T-helper 1 cell (primary cell): ENCODE measurements at places on chromosomes 7 and 10.

DNA sequence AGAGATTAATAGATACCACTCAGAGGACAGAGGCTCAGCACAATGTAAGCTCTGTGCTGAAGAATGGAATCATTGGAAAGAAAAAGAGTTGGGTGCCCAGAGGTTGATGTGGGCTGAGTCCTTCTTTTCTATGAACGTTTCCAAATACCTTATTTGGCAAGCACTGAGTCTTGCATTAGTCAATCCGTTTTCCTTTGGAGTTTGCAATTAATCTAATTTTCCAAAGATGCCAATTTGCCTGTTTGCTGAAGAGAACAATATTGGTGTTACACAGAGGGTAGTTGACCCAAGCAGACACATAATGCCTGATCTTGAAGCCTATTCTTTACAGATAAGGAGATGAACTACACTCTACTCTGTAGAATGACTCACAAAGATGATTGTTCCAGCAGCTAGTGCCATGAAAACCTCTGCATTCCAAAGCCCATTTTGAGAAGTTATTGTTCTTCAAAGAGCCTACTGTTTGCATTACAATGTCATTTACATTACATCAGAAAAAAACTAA is 55.4 kb upstream of the MET start:
- no peak for DNase-seq

GRCh38 chr7:77455321-77455720 is 39.2 kb upstream of the GSAP start:
- no peak for DNase-seq

- no peak for DNase-seq
These were observed 30.4 kb downstream of the GET4 start for GRCh38 chr7:906776-907157.

- no peak for DNase-seq
These were observed 228.8 kb downstream of the BMPER start for GRCh38 chr7:34133983-34134782.

DNA sequence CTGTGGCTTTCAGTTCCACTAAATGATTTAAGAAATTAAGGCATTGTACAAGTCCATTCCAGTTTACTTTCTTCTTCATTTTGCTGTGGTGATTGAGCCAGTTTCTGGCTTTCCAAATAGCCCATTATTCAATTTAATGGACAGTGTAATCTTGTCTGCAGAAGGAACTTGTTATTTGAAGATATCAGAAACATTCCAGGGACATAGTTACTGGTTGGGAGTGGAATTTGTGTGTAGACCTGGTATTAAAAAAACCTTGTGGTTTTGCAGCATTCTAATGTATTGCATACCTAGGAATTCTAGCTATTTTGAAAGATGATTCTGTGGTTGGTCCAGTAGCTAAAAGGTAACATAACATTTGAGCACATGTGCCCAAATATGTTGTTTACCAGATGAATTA is 72.2 kb downstream of the MCU start:
- DNase-seq = no peak

GRCh38 chr7:23472956-23473843 is 2.9 kb upstream of the IGF2BP3 start:
- DNase-seq = no peak

GRCh38 chr10:62819141-62819920 is 3.2 kb upstream of the EGR2 start:
- DNase-seq = no peak

DNA sequence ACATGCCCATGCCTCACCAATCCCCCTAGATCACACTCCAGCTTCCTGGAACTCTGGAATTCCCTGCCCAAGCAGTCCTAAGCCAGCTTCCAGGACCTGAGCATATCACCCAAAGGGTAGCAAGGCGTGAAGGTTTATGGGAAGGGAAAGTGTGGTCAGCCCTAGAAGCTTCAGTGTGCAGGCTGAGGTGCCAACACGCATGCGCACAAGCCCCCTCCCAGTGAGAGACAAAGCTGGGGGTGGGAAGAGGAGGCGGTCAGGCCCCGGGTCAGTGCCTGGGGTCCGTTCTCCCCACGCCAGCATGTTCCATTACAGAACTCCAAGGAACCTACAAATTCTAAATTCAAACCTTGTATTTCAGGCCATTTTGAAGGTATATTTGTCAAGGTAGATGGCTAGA is 103.6 kb upstream of the C7orf33 start:
- DNase-seq = no peak

- no peak for DNase-seq
These were observed 821 bp upstream of the JAZF1 start for GRCh38 chr7:28181416-28181815.

GRCh38 chr7:159020987-159021386 is 123.7 kb downstream of the VIPR2 start:
- no peak for DNase-seq

- no peak for DNase-seq
These were observed 325.0 kb downstream of the PLXNA4 start for GRCh38 chr7:132251327-132251659.

DNA sequence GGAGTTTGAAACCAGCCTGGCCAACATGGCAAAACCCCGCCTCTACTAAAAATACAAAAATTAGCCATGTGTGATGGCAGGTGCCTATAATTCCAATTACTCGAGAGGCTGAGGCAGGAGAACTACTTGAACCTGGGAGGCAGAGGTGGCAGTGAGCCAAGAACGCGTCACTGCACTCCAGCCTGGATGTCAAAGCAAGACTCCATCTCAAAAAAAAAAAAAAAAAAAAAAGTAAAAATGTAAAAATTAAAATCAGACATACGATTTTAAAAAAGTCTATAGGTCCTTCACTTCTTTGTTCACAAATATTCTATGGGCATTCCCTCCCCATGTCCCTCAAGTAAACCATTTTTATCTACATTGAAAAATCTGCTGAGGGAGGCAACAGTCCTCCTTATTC is 34.9 kb upstream of the TLL2 start:
- DNase-seq = no peak

DNA sequence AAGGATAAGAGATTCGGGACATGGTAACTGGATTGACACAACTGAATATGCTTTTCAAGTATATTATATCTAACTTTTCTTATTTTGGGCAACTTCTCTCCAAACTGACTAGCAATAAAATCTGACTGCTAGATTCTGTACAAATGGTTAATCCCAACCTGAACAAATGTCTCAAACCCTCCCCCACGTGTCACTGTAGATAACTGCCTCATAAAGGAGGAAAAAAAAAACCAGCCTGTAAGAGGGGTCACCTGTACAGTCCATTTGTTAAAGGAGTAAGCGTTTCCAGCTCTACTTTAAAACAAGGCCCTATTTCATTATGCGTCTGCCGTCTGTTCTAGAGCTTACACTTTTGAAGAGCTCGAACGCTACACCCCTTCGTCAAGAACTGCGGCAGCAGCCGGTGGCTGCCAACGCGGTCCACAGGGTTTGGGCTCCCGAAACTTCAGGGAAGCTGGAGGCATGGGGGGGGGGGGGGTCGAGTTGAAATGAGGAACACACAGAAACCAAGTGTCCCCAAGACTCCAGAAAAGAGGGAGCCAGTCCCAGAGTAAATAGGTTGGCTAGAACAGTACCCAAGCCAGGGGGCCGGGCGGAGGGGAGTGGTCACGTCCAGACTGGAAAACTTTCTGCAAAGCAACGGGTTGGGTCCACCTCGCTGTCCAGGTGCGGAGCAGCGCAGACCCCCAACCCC is 492 bp downstream of the COG5 start:
- no peak for DNase-seq

DNA sequence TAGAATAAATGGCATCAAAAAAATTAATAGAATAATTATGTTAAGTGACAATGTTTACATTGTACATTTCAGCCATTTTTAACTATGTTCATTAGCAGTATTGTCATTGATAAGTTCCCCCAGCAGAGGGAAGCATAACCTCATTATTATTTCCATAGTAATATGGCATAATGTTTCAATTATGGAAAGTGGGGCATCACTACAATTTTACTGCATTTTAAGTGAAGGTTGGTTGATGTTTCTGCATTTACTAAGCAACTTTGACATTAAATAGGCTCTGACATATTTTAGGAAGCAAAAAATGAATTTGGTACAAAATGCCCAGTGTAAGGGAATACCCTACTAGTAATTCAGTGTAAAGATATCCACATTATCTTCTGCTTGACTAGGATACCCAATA is 218.3 kb downstream of the SEMA3A start:
- DNase-seq = peak; percentile 4

DNA sequence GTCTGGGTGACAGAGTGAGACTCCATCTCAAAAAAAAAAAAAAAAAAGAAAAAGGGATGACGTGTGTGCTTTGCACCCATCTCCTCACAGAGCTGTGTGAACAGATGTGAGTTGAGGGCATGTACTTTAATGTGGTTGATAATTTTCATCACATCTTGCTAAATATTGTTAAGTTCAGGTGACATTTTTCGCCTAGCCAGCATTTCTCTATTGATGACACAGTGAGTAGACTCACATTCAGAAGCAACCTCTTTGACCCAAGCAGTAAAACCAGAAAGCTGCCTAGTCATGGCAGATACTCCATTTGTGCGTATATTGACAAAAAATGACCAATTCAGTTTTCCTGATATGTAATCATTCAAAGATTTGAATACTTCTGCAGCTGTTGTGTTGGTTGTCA is 126.0 kb downstream of the ATRNL1 start:
- no peak for DNase-seq

DNA sequence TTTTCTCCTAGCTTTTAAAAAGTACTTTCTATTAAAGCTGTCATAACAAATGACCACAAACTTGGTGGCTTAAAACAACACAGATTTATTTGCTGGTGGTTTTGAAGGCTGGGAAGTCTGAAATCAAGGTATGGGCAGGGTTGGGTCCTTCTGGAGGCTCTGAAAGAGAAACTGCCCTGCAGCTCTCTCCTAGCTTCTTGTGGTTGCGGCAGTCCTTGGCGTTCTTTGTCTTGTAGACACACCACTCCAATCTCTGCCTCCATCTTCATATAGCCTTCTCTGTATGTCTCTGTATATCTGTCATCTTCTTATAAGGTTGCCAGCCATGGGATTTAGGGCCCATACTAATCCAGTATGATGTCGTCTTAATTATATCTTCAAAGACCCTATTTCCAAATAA is 79.4 kb upstream of the PRR15 start:
- no peak for DNase-seq

DNA sequence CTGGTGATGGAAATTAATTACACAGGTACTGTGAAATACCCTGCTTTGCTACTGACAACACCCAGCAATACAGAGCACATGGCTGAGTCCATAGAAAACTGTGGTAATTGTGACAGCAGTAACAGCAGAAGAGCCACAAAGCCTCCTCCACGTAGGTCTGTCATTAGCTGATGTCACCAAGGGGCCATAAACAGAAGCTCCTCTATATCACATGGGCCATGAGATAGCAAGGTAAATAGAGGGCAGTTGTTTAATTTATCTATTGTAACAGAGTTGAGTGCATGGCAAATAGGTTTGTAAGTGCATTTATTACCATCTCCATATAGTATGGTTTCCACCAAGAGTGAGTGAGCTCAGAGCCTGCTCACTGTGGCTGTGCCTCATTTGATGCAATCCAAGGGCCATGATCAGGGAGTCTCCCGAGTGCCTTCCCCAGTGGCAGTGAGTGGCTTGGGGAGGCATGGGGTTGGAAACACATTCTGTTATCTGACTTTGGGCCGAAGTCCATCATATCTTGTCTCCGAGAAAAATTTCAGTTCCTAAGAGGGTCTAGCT is 281.2 kb downstream of the SKAP2 start:
- DNase-seq = no peak
